ENCODE measurements at places on chromosomes 16 and 17.

GRCh38 chr17:73132085-73132492, 32.7 kb upstream of the SSTR2 start:
- no peak for DNase-seq

GRCh38 chr17:55576237-55576995, 65.2 kb upstream of the SMIM36 start:
- no peak for DNase-seq

GRCh38 chr17:78826421-78826820, 14.2 kb downstream of the USP36 start:
- DNase-seq: no peak

DNA sequence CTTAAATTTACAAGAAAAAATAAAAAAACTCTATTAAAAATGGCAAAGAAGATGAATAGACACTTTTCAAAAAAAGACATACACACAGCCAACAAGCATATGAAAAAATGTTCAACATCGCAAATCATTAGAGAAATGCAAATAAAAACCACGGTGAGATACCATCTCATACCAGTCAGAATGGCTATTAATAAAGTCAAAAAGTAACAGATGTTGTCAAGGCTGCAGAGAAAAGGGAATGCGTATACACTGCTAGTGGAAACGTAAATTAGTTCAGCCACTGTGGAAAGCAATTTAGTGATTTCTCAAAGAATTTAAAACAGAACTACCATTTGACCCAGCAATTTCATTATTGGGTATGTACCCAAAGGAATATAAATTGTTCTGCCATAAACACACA, 31.4 kb downstream of the CAPNS2 start:
- no peak for DNase-seq

DNA sequence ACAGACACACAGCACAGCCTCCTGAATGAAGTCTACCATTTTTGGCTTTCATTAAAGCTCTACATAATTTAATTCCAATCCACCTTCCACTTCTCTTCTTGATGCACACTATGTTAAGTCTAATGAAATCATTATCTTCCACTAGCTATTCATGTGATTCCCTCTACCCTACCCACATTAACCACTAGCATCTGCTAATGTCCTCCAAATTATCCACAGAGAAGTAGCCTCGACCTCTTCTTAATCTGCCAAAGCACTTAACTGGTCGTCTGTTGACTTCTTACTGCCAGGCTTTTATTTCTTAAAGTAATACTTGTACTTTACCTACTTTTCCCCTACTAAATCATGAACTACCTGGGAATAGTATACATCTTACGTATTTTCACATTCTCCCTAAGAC, 91.8 kb downstream of the NCOR1 start:
- no peak for DNase-seq

DNA sequence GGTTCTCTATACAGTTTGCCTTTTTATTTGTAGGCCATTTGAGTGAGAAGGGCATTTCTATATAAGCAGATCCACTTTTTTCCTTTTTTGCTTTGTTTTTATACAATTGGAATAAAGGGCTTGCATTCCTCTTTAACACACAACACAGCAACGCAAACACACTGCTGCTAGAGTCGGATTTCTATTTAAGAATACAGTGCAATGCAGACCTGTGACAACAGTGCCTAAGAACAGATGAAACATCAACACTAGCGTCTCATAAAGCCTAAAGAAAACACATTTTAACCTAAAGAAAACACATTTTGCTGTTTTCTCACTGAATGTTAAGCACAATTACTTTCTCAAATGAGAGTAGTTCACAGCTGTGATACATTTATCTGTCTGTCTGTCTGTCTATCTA, 1141.1 kb downstream of the CDH11 start:
- DNase-seq: no peak

- DNase-seq: no peak
These were observed 218.0 kb upstream of the CNTNAP4 start for GRCh38 chr16:76059186-76059585.
